NCI-H2081 treated with DMSO at 0.1 percent for 48 hours (cell line): ENCODE measurements at places on chromosomes 16 and 17.

DNA sequence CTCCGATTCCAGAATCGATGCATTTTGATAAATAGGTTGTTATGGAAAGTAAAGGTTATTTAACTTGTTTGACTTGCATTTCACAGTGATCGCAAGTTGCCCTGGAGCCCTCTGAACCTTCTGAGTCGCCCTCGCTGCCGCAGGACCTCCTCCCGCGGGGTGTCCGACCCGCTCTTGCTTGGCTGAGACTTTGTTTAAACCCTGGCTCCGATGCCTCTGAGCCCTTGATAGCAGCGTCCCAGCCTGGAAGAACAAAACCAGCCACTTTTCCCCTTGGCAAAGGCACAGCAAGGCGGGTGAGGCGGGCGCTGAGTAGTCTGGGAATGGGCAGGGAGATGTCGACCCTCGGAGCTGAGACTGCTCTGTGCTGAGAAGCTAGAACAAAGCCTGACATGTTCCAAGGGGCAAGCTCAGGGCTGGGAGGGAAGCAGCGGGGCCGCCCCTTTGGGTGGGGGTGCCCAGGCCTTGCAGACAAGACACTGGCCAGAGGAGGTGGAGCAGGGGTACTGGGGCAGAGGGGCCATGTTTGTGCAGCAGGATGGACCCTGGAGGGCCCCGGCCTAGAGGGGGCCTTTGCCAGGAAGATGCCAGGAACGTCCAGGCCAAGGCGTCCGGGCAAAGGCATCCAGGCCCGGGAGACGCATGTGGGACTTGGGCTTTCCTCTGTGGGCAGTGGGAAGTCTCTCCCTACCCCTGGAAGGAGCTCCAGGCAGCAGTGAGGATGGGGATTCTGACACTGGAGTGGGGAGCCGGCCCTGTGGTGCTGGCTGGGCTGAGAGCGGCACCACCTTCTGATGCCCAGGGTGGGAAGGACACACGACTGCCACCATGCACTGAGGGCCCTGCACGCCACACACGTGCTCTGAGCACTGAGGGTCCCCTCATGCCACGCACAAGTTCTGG, 30.3 kb upstream of the CDH15 start:
- DNase-seq: no peak

DNA sequence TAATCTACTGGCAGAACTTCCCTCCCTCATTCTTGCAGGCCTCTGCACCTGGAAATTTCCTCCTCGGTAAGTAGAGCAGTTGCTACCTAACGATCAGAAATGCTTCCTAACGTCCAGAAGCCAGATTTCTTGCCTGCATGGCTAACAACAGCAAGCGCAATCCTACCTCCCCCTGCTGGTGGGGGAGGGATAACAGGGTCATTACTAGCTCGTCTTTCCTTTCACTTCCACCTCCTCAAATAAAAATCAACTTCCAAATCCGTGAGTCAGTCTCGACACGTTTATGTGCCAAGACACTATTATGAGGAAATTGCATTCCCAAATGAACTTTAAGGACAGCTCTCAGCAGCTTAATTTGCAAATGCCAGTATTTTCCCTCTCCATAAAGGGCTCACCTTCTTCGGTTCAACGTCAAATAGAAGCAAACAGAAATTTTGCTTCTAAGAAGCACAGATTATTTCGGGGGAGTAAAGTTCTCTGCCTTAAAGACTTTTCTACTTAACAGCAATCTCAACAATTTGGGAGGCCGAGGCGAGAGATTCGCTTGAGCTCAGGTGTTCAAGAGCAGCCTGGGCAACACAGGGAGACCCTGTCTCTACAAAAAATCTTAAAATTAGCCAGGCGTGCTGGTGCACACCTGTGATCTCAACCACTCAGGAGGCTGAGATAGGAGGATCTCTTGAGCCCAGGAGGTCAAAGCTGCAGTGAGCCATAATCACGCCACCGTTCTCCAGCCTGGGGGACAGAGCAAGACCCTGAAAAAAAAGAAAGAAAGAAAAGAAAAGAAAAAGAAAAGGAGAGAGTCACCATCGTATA, 188.6 kb upstream of the PSMD7 start:
- DNase-seq: no peak

GRCh38 chr16:23595246-23595950, 718 bp downstream of the NDUFAB1 start:
- no peak for DNase-seq

GRCh38 chr16:24775455-24775854, 46.0 kb downstream of the TNRC6A start:
- DNase-seq: no peak

DNA sequence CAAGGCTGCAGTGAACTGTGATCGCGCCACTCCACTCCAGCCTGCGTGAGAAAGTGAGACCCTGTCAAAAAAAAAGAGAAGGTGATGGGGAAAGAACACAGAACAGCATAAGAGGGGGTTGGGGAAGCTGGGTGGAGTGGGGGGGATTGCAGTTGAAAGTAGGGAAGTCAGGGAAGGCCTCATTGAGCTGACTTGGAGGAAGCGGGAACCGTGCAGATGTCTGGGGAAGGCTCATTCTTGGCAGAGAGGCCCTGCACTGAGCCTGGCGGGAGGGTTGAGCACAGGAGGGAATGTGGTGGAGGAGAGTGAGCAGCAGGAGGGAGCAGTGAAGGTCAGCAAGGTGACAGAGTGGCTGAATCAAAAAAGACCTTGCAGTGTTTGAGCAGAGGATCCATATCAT, 26.9 kb downstream of the IL4R start:
- no peak for DNase-seq

- DNase-seq: no peak
These were observed 109.5 kb downstream of the ANKFN1 start for GRCh38 chr17:56262803-56263202.

- no peak for DNase-seq
These were observed 20.0 kb downstream of the FBXO47 start for GRCh38 chr17:38947189-38947588.
